Activated naive CD4-positive, alpha-beta T cell treated with anti-CD3 and anti-CD28 coated beads, Interleukin-2, amount 10 ng/mL, durations not matched to agents 7 days and 5 days (primary cell): ENCODE measurements at places on chromosomes 6 and 20.

DNA sequence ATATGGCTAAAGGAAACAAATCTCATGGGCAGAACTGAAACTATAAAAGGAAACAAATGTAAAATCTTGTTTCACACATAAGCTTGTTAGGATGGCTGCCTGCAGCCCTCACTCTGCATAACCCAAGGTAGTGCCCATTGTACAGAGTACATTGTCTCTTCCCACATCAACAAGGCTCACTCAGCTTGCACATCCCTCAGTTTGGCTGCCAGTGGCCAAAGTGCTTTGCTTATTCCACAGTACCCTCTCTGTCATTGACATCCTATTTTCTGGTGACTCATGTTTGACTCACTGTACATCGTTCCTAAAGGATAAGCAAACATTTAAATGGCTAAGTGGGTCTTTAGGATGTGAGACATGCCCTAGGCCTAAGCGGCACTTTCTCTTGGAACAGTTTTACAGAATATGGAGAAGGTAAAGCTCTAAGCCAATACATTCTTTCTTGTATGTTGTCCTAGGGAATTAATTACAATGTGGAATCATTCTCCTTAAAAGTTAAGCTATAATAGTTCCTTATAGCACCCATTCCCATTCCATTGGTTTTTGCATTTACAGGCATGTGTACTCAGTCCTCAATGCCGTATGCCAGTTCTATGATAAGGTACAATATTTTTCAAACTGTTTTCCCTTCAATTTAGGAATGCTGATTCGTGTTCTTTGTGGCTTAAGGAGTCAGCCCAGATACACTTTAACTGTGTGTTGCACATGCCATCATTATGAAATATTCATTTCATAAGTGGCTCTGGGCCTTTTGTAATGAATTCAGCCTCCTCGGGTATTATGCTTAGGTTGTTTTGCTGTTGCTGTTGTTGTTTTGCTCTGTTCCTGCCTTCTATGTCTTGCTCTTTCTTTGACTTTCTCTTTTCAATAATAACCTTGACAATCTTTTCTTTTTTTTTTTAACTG is 5.5 kb downstream of the ANKEF1 start:
- no peak for DNase-seq

GRCh38 chr6:7907159-7907558 is 3.4 kb downstream of the TXNDC5 start:
- no peak for DNase-seq

GRCh38 chr6:42166444-42167141 is 6.6 kb upstream of the GUCA1A start:
- peak; percentile 87 for DNase-seq

- no peak for DNase-seq
Observed at GRCh38 chr6:92688342-92688741, 731.0 kb downstream of the EPHA7 start.

DNA sequence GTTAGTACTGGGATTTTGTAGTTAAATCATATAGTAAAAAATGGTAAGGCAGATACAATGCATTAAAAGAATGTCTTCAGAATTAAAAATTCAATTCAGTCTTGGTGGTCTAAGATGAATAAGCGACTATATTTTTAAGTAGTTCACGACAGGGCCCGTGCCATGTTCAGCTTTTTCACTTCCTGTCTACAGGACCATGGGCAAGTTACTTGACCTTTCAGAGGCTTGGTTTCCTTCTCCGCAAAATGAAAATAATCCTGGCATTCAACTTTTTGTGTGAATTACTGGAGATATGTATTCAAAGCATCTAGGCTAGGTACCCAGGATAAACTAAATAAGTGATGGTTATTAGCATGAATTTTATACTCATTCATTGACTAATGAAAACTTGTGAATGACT is 216.0 kb downstream of the BTBD9 start:
- no peak for DNase-seq

- peak; percentile 80 for DNase-seq
Observed at GRCh38 chr6:157227202-157228166, 95.8 kb downstream of the TMEM242 start.

GRCh38 chr6:74946961-74947360 is 258.9 kb downstream of the COL12A1 start:
- no peak for DNase-seq

- DNase-seq, result no peak
Observed at GRCh38 chr6:81767163-81767891, 14.8 kb upstream of the TENT5A start.

DNA sequence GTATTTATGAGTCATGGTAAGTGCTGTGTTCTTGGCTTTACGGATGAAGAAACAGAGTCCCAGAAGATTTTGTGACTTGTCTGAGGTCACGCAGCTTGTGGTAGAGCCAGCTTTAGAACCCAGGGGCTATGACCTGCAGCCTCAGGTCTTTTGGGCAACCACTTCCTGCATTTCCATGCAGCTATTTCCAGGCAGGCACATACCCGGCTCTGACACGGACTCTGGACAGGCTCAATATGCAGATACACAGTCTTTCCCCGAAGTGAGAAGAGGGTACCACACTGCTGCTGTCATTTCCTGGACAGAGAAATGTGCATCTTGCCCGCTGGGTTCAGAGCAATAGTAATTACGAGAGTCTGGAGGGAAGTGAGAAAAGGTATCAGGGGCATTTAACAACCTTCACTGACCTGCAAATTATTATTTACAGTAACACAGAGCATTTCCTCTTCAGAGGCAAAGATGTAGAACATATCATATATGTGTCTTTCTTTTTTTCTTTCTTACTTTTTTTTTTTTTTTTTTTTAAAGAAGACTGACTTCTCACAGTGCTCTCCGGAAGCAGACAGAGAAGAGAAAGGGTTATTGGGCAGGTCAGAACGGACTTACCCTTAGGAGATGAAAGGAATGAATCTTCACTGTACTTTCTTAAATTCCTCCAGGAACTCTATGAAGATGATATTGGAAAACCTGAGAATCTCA is 185.1 kb downstream of the CLIC5 start:
- peak; percentile 49 for DNase-seq

GRCh38 chr6:147226877-147227276 is 22.7 kb downstream of the STXBP5 start:
- no peak for DNase-seq

DNA sequence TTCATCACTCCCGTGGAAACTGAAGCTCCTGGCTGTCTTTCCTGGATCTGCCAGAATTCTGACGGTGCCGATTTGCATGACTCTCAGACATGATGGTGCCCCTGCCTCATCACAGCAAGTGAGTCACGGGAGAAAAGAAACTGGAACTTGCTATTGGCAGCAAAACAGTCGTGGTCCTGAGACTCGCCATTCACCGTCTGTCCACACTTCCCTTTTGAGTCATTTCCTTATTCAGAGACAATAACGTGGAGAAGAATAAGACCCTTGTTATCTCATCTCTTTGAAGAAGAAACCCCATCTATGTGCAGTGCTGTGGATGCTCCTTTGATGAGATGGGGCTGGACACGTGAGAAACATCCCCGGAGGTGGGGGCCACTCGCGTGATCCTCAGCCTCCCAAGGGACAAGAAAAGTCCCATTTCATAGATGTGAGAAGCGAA is 4.2 kb downstream of the GPR31 start:
- no peak for DNase-seq

- no peak for DNase-seq
Observed at GRCh38 chr20:63497138-63497945, 1.5 kb downstream of the EEF1A2 start.
